ENCODE measurements at places on chromosomes 11 and 22.

- DNase-seq = no peak
Observed at GRCh38 chr22:29934596-29934995, 51.6 kb downstream of the MTMR3 start.

DNA sequence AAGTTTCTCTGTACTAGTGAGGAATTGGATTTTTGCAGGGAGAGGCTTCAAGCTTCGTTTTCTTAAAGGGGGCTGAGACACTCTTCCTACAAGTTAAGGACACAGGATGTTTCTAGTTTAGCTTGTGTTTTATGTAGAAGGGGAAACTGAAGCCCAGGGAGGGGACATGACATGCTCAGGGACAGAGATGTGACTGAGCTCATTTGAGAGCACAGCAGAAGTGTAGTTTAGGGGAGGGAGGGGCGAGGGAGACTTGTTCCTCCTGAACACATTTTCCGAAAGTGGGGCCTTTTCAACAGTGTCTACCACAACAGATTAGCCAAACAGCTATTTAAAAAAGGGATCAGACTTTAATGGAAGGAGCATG is 148.1 kb downstream of the FBXO7 start:
- DNase-seq = no peak

DNA sequence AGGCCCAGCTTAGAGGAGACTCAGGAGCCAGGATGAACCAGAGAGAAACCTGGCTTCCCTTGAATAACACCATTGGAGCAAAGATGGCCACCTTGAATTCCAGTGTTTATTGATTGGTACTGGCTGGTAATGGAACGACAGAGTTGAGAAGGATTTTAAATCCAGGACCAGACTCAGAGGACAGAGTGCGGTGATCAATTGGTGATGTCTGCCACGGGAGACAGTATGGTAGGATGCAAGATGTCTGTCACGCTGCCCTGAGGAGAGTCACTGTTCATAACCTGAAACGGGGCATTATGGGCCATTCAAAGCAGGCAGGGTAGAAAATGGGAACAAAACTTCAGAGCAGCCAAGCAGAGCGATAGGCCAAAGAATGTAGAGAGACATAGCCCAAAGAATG is 55.4 kb upstream of the ISX start:
- DNase-seq = no peak

DNA sequence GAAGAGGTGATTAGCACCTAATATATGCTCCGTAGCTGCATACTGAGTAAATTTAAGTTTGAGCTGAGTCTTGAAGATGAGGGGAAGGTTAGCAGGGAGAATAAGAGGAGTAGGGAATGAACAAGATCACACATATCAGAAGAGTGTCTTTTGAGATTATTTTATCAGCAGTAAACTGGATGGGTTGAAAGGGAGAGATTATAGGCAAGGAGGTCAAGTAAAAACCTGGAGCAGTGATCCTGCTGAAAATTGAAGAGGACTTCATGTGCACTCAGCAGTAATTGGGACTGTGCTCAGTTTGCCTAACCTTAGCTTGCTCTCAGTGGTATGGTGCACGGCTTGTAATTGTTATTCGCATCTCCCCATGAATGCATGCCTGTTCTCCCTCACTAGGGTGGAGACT is 79.5 kb upstream of the PICALM start:
- no peak for DNase-seq

- DNase-seq = no peak
Observed at GRCh38 chr11:1743585-1744136, 6.7 kb downstream of the IFITM10 start.
